ENCODE measurements at places on chromosomes 13 and 19.

- no peak for DNase-seq
Measured at GRCh38 chr13:19567820-19568534, 6.6 kb upstream of the TPTE2 start.

DNA sequence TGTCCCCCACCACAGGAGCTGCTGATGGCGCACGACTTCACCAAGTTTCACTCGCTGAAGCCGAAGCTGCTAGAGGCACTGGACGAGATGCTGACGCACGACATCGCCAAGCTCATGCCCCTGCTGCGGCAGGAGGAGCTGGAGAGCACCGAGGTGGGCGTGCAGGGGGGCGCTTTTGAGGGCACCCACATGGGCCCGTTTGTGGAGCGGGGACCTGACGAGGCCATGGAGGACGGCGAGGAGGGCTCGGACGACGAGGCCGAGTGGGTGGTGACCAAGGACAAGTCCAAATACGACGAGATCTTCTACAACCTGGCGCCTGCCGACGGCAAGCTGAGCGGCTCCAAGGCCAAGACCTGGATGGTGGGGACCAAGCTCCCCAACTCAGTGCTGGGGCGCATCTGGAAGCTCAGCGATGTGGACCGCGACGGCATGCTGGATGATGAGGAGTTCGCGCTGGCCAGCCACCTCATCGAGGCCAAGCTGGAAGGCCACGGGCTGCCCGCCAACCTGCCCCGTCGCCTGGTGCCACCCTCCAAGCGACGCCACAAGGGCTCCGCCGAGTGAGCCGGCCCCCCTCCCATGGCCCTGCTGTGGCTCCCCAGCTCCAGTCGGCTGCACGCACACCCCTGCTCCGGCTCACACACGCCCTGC is 4.4 kb upstream of the NOP53 start:
- no peak for DNase-seq

DNA sequence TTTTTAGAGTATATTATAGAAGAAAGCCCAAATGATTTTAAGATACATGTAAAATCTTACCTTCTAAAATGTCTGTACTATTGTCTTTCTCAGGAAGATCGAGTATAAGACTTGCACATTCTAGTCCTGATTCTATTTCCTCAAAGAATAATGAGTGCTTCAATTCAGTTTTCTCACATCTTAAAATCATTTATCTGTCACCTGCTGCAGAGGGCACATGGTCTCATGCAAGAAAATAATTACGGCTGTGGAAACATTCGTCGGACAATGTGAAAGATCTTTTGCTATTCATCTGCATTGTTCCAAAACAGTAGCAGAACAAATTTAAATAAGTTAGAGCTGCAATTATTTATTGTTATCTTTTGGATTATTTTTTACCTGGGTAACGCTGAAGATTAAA is 1403.5 kb downstream of the PCDH9 start:
- no peak for DNase-seq

DNA sequence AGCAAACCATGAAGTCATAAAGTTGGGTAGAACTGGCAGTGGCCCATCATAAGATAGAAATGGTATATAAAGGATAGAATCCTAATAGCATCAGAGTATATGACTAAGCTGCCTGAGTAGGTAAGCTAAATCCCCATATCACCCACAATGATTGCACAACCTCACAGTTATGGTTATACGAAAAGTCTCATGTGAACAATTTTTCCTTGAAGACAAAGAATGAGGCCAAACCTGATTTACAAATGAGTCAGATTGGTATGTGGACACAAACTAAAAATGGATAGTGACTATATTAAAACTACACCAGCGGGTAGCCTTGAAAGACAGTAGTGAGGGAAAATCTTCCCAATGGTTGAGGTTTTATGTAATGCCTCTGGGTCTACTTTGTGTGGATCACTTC is 40.9 kb upstream of the UFM1 start:
- DNase-seq: no peak

GRCh38 chr13:110047496-110047895 is 259.5 kb downstream of the COL4A1 start:
- DNase-seq: no peak

DNA sequence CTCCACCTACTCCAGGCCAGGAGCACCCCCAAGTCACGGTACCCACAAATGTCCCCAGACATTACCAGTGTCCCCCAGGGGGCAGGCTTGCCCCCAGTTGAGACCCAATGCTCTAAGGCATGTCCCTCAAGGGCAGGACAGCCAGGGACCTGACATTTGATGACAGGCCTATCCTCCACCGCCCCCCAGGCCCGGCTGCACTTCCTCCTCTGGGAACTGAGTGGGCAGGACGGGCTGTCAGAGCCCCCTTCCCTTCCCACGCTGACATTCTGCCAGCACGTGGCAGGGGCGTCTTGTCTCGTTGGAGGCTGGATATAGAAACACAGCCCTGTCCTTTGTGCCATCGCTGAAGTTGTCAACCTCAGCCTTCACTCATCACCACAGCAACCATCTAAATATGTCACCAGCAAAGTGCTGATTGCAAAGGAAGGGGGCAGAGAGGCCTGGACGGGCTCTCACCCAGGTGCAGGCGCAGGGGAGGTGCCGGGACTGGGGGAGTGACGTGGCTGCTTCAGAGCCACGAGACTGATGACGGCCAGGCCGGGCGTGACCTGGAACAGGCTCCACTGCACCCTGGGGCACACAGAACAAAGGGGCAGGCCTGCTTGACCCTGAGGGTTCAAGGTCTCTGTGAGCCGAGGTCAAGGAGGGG is 38.4 kb downstream of the GNG7 start:
- no peak for DNase-seq

- no peak for DNase-seq
Measured at GRCh38 chr13:31504918-31505317, 234.4 kb upstream of the RXFP2 start.
